Psoas muscle (tissue), 8 donors: ENCODE measurements at places on chromosomes 7 and 10. TPM values are rescaled to one million over a fixed set of nuclear protein-coding genes. Genes with fewer than 3 reads are reported as not detected.

DNA sequence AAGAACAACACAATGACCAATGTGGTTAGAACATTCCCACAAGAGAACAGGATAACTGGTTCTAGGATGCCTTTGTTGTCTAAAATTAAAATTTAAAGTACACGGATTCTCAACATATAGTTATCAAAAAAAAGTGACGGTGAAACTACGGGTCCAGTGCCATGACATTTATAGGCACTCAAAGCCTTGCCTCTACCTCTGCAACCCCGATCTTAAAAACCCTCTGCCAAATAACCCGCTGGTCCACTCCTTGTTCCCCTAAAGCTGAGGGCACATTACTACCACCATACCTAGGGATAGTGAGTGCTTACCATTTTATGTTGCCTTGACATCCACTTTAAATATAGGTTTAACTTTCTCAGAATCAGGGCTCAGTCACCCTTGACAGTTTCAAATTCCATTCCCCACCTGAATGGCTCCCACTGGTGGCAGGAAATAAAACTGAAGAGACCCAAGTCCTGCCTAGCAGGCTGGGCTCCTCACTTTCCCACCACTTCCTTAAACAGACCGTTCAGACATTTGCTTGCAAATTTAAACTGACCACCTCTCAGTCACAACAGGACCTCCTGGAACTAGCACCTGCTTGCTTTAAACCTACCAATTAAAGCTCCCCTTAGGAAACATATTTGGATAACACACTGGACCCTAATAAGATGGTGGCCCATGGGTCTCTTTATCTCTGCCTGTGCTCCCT, 169.9 kb upstream of the ASAH2 start:
- H3K27ac ChIP-seq = no peak overlapping the region
- no peaks in the 10 kb centered on the region for H3K36me3 ChIP-seq
- DNase-seq = no peak
- H3K4me3 ChIP-seq = no peak overlapping the region
- H3K4me1 ChIP-seq = peaks cover 24% of the 10 kb centered on the region
- H3K27me3 ChIP-seq = no peaks in the 10 kb centered on the region

DNA sequence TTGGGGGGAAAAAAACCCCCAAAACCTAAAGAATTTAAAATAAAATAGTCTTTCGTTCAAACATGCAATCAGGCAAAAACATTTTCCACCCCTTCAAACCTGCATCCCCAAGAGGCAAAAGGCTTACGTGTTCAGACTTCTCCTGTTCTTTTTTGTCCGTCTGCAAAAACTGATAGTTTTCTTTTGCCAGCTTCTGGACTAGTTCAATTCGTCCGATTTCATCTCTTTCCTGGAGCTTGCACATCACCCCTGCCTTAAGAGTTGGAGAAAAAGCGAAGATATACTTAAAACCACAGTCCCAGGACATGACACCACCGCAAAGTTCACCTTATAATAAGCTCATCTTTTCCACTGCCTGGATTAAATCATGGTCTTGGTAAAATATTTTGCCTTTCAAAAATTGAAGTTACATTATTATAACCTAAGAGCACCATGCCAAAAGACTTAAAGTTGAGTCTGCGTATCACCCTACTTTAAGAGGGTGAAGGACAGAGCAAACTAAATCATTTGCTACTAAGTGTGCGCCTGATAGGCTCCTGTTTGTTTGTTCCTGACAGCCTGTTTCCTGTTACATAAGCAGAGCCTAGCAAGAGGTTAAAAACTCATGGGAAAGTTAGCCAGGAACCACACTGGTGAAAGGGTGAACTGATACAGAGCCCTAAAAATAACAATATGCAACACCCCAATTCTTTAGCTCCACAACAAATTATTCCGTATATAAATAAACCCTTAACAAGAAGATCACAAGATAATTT, 137.0 kb downstream of the RAPGEF5 start:
- H3K27ac ChIP-seq = peak overlapping the region; percentile 67
- H3K4me3 ChIP-seq = peak overlapping the region; percentile 56
- DNase-seq = no peak
- H3K36me3 ChIP-seq = no peaks in the 10 kb centered on the region
- no peaks in the 10 kb centered on the region for H3K27me3 ChIP-seq

The CTAGE8 gene
- not detected for total RNA-seq

The AOC1 gene
- 0.08 TPM for total RNA-seq

GRCh38 chr7:55304018-55304762, 60.9 kb upstream of the LANCL2 start:
- H3K4me1 ChIP-seq = peaks cover 10% of the 10 kb centered on the region
- DNase-seq = no peak
- no peaks in the 10 kb centered on the region for H3K36me3 ChIP-seq

The VGF gene
- 0.10 TPM for total RNA-seq

DNA sequence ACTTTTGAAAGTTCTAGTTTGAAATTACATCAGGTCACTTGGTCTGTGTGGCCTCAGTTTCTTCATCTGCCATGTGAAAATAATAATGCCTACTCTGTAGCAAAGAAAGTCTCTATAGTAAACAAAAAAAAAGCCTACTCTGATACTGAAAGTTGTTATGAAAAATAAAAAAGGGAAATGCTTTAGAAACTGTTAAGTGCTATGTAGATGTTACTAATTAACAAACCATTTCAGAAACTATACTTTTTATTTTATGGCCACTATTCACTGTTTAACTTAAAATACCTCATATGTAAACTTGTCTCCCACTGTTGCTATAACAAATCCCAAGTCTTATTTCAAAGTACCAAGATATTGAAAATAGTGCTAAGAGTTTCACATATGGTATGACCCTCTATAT, 50.6 kb downstream of the CFTR start:
- no peaks in the 10 kb centered on the region for H3K27me3 ChIP-seq
- H3K27ac ChIP-seq = no peak overlapping the region
- no peaks in the 10 kb centered on the region for H3K36me3 ChIP-seq
- H3K4me1 ChIP-seq = no peaks in the 10 kb centered on the region
- DNase-seq = no peak
- no peak overlapping the region for H3K4me3 ChIP-seq

GRCh38 chr10:77756319-77757232, 119.0 kb upstream of the KCNMA1 start:
- no peaks in the 10 kb centered on the region for H3K36me3 ChIP-seq
- peak; percentile 33 for DNase-seq
- H3K27ac ChIP-seq = no peak overlapping the region
- H3K27me3 ChIP-seq = no peaks in the 10 kb centered on the region
- no peak overlapping the region for H3K4me3 ChIP-seq
- no peaks in the 10 kb centered on the region for H3K4me1 ChIP-seq

The HTR5A gene
- not detected for total RNA-seq

- no peak overlapping the region for H3K27ac ChIP-seq
- DNase-seq = no peak
- peaks cover 44% of the 10 kb centered on the region for H3K4me1 ChIP-seq
- H3K36me3 ChIP-seq = no peaks in the 10 kb centered on the region
- H3K4me3 ChIP-seq = peak overlapping the region; percentile 97
Measured at GRCh38 chr10:91412354-91413087, 2.4 kb downstream of the HECTD2 start.

DNA sequence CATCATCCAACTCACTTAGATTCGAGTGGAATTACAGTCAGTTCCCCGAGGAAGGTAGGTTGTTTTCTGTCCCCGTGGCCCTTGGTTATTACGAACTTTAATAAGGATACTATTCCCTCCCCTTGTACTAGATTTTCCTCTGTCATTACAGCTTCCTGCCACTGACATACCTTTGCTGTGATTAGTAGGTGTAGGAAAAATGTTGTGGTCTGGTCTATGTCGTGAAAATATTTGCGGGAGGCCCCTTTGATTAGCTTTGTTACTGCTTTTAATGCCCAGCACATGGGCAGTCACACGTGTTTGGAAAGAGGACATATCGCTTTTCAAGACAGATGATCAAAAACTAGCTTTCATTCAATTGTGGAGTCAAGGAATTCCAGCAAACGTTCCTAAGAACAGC, 92.2 kb downstream of the GATA3 start:
- no peak overlapping the region for H3K27ac ChIP-seq
- no peak for DNase-seq
- H3K4me3 ChIP-seq = no peak overlapping the region
- H3K27me3 ChIP-seq = no peaks in the 10 kb centered on the region
- no peaks in the 10 kb centered on the region for H3K36me3 ChIP-seq

The CCDC136 gene
- 15.7 TPM for total RNA-seq

The CREB3L2 gene
- total RNA-seq = 6.7 TPM

DNA sequence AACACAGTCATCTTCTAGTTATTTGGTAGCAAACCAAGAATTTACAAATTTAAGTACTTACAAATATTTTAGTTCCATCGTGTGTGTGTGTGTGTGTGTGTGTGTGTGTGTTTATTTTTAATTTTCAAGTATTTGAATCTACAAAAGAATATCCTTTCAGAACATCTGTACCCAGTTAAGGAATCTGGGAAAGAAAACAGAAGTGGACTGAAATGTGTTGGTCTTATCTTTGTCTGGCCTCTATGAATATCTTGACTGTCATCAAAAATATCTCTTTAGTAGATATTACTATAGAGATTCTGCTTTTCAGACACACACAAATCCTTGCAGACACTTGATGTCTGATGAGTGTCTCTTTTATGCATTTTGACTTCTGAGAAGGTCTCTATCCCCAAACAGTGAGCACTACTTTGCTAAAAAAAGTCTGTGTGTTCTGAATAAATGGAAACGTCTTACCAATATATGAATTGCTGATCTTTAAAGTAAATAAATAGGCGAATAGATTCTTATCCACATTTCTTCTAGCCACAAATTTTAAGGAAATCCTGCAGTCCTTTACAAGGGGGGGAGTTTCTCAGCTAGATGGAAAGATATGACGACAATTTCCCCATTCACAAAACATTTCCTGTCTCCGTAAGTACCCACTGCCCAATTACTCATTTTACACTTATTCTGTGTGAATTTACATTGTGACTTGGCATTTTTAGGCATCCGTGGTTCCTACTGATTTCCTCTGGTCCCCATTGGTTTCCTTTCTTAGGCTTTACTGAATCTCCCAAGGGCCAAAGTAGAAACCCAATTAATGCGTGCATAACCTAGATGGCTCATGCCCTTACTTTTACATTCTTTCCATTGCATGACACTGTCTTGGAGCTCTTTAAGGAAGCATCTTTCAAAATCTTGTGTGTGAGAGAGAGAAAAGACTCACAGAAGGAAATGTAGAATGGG, 36.0 kb downstream of the NRCAM start:
- no peak overlapping the region for H3K27ac ChIP-seq
- no peaks in the 10 kb centered on the region for H3K27me3 ChIP-seq
- H3K4me3 ChIP-seq = no peak overlapping the region
- no peak for DNase-seq

DNA sequence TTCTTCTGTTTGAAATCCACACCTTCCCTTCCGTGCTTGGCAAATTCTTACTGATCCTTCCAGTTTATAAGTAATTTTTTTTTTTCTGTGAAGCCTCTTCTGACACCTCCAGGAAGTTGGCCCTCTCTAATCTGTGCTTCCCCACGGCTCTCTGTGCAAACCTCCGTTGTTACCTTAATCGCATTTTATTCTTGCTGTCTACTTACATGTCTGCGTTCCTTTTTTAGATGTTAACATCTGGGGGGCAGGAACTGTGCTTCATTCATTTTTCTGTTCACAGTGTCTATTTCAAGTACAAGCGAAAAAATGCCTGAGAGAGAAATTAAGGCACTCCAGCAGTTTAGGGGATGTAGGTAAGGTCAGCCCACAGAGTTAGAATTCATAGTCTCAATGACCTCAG, 8.4 kb upstream of the CAMK1D start:
- no peak overlapping the region for H3K27ac ChIP-seq
- H3K36me3 ChIP-seq = no peaks in the 10 kb centered on the region
- H3K4me3 ChIP-seq = no peak overlapping the region
- H3K4me1 ChIP-seq = no peaks in the 10 kb centered on the region

The C10orf143 gene
- 5.1 TPM for total RNA-seq

- H3K36me3 ChIP-seq = no peaks in the 10 kb centered on the region
- no peak for DNase-seq
- no peaks in the 10 kb centered on the region for H3K4me1 ChIP-seq
- H3K4me3 ChIP-seq = no peak overlapping the region
- no peaks in the 10 kb centered on the region for H3K27me3 ChIP-seq
Measured at GRCh38 chr7:131655447-131655846, 99.0 kb upstream of the PODXL start.

GRCh38 chr7:15033039-15033438, 130.5 kb upstream of the DGKB start:
- H3K27me3 ChIP-seq = no peaks in the 10 kb centered on the region
- DNase-seq = no peak
- H3K4me3 ChIP-seq = no peak overlapping the region
- no peaks in the 10 kb centered on the region for H3K4me1 ChIP-seq
- H3K27ac ChIP-seq = no peak overlapping the region

The LEP gene
- 0.30 TPM for total RNA-seq

GRCh38 chr7:95931460-95932232, 159.3 kb downstream of the DYNC1I1 start:
- no peak overlapping the region for H3K27ac ChIP-seq
- H3K27me3 ChIP-seq = no peaks in the 10 kb centered on the region
- H3K36me3 ChIP-seq = no peaks in the 10 kb centered on the region
- H3K4me3 ChIP-seq = no peak overlapping the region
- H3K4me1 ChIP-seq = peaks cover 11% of the 10 kb centered on the region
- DNase-seq = no peak
